ENCODE measurements at places on chromosomes 16 and 17. TPM values are rescaled to one million over a fixed set of nuclear protein-coding genes. Genes with fewer than 3 reads are reported as not detected.
A peak's percentile ranks its signal among the peaks of the same experiment; 100 is the strongest.

HP gene
- polyA plus RNA-seq, result 4.3 TPM

DNA sequence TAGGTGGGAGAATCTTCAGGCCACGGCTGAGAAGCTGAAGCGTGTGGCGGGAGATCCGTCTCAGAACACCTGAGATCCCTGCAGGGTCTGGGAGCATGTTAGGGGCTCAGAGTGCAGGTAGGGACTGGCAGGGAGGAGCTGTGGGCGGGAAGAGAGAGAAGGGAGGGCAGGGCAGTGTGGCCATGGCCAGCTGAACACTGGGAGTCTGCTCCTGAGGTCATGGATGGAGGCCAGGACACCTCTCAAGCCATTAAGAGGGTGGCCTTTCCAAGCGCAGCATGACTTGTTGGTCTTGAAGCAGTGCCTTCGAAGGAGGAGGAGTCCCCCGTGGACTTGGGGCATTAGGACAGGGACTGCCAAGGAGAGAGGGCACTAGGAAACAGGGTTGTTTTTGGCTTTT lies 23.7 kb downstream of the NAA60 start:
- peak; percentile 34 for DNase-seq

DNA sequence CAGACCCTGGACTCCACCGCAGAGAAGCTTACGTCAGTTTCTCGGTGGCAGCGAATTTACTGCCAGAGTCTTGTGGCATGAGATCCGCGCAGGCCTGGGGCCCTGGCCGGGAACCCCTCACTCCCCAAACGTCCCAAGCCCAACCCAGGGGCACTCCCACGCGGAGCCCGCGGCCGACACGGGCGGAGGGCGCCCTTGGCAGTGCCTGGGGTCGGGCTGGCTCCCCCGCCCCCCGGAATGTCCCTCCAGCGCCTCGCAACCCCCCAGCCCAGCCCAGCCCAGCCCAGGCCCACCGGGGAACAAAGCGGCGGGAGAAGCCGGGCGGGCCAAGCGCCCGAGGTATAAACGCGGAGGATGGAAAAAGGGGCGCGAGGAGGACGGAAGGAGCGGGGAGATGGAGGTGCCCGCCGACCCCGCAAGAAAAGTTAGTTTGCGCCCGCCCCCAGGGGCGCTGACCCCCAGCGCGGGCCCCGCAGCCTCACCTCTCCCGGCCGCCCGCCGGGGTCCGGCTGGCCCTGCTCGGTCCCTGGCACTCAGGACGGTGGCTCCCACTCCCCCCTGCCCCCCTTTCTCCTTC lies 330 bp downstream of the CASKIN2 start:
- DNase-seq, result no peak

GRCh38 chr17:57077000-57077399 lies 8.0 kb upstream of the AKAP1 start:
- no peak for DNase-seq

PCTP gene
- 11.8 TPM for polyA plus RNA-seq

BAIAP3 gene
- 1.7 TPM for polyA plus RNA-seq

GRCh38 chr16:89187770-89188392 lies 12.5 kb downstream of the SLC22A31 start:
- DNase-seq, result no peak

MYH1 gene
- not detected for polyA plus RNA-seq

DNA sequence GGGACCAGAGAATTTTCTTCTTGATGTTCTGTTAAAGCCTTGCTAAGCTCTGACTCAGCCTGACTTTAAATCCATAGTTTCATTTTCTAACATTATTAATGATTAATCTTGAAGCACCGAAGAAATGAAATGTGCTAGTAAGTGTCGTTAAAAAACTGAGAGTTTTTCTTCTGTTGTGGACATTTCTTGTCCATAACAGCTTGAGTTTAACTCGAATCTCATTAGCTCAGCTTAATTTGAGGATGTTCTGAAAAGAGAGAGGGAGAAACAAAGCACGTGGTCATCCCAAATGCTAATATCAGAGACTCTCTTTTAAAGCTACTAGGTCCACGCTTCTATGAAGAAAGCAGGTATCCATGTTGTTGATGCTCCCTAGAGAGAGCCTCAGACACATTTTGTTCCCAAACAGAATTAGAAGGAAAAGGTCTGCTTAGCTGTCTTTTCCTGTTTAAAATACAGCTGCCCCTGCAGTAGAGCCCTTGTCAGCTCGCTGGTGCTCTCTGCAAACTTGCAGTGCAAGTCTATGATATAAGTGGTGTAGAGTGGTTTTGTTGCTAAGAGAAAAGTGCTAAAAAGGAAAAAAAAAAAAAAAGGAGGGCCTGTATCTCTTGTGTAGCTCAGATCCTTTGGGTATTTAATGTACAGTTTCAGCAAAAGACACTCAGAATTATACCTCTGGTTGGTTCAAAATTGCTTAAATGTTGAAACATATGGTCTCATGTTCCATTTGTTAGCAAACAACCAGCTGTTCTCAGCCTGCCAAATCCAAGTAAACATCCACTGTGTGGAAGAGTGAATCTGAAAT lies 191.1 kb upstream of the TBX2 start:
- no peak for DNase-seq

- DNase-seq, result no peak
Observed at GRCh38 chr17:55175788-55176427, 88.9 kb upstream of the HLF start.

TBC1D3B gene
- polyA plus RNA-seq, result 0.76 TPM

GRCh38 chr17:53570731-53571130 lies 252.0 kb upstream of the KIF2B start:
- DNase-seq, result no peak

GRCh38 chr17:48194097-48194550 lies 86.6 kb downstream of the SNX11 start:
- no peak for DNase-seq

GRCh38 chr17:82030470-82031302 lies 792 bp upstream of the RAC3 start:
- peak; percentile 79 for DNase-seq
